ENCODE measurements at places on chromosomes 2 and 18.

- DNase-seq = no peak
Measured at GRCh38 chr2:134389381-134389780, 135.5 kb downstream of the MGAT5 start.

DNA sequence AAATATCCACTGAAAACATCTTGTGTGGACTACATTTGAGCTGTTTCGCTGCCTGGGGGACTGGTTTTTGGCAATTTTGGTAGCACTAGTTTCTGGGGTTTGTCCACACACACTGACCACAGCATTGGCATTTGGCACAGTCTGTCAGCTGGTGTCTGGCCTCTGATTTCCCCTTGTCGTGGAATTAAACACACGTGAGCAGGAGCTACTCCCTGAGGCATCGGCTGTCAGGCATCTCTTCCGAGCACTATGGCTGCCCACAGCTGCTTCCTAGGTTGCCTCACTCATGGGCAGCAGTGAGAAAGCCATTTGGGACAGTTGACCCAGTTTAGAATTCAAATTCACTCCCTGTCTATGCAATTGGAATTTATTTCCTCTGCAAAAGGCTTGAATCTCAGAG, 46.8 kb upstream of the FZD5 start:
- no peak for DNase-seq

DNA sequence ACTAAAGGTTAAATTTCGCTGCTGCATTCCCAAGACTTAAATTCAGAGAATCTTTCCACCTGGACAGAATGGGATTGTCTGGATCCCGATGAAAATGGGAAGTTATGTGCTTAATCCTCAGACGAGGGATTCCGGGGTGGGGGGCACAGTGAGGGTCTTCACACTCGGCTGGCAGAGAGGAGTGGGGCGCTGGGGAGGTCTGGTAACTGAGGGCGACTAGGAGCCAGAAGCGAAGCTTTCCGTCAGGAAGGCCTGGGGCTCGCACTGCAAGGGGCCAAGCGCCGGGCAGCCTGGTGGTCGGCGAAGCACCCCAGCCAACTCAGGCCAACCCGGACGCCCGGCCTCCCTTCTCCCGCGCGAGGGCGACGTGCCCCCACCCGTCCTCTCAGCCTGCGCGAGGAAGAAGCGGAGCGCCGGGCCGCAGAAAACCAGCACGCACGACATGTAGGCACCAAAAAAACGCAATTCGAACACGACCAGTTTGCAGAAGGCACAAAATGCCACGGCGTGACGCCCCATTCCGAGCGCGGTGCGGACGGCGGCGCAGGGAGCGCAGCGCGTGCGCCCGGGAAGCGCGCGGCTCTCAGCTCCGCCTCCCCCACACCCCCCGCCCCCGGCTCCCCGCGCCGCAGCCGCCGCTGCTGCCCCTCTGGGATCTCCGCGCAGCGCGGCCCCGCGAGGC, 188.1 kb downstream of the ZEB2 start:
- DNase-seq = no peak

DNA sequence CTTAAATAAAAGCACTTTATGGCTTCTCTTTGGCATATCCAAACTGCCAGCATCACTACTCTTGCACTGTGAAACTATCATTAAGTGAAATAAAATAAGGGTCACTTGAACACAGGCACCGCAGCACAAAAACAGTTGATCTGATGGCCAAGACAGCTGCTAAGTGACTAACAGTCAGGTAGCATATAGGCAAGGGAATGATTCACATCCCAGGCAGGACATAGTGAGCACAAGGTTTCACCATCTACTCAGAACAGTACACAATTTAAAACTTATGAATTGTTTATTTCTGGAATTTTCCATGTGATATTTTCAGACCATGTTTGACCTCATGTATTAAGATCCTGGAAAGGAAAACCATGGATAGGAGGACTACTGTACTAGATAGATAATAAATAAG, 214.2 kb downstream of the MREG start:
- DNase-seq = no peak

DNA sequence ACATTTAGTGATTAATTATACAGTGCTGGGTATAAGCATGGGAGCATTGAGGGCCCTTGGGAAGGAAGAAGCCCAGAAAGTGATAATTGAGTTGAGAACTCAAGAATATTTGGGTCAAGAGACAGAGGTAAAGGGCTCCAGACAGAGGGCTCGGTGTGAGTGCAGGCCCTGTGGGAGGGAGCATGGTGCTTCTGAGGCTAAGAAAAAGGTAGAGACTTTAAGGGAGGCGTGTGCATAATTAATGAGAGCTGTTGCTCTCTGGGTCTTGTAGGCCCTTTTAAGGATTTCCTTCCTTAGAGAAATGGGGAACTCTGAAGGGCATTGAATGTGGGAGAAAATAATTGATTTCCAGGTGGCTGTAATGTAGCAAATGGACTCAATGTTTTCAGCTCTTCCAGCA, 735.0 kb upstream of the POU3F3 start:
- DNase-seq = no peak

DNA sequence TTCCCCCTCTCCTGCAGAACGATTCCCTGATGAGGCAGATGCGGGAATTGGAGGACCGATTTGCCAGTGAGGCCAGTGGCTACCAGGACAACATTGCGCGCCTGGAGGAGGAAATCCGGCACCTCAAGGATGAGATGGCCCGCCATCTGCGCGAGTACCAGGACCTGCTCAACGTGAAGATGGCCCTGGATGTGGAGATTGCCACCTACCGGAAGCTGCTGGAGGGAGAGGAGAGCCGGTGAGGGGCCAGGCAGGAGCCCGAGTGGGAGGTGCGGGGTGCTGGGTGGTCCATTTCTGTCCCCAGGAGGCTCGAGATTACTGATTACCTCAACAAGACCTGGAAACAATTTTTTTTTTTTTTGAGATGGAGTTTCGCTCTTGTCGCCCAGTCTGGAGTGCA, 3.1 kb downstream of the DES start:
- DNase-seq = no peak

DNA sequence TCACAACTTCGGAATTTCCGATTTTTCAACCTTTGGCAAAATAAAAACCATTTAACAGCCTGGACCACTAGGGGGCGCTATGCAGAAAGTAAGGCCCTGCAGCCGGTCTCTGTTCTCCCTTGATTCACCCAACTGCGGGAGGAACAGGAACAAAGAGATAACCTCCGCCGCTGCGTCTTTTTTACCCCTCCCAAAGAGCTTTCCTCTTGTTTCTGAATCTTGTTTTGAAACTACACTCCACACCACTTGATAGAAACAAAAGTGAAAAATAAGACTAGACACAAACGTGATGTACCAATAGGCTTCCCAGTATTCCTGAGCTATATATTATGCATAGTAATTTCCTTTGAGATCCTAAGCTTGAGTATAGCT, 231.2 kb downstream of the MYO3B start:
- DNase-seq = peak; percentile 63

- DNase-seq = no peak
Measured at GRCh38 chr18:567122-567521, 13.1 kb upstream of the CETN1 start.

- DNase-seq = no peak
Measured at GRCh38 chr2:157355618-157356017, 30.0 kb upstream of the ERMN start.

DNA sequence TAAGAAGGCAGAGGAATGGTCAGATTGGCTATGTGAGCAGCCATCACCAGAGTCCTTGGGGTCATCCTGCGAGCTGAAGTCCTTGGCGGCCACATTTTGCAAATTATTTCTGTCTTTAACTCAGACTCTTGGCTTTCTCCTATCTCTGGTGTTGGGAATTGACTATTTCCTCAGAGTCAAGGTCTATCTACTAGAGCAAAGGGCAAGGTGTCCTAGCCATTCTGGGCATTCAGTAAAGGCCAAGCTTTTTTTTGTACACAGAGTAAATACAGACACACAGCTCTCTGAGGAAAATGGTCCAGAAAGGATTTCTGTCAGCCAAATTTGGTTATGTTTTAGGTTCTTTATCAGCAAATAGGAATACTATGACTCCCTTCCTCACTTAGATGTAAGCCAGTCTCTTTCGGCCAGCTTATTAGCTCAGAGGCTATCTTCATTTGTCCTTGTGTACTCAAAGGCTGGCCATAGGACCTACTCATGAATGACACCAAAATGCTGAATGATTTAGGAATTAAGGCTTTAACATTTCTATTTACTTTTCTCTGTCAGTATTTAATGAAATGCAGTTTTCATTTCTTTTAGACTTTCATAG, 146.5 kb downstream of the CNTNAP5 start:
- DNase-seq = no peak

- DNase-seq = no peak
Measured at GRCh38 chr18:76475450-76476194, 19.4 kb downstream of the ZNF516 start.

DNA sequence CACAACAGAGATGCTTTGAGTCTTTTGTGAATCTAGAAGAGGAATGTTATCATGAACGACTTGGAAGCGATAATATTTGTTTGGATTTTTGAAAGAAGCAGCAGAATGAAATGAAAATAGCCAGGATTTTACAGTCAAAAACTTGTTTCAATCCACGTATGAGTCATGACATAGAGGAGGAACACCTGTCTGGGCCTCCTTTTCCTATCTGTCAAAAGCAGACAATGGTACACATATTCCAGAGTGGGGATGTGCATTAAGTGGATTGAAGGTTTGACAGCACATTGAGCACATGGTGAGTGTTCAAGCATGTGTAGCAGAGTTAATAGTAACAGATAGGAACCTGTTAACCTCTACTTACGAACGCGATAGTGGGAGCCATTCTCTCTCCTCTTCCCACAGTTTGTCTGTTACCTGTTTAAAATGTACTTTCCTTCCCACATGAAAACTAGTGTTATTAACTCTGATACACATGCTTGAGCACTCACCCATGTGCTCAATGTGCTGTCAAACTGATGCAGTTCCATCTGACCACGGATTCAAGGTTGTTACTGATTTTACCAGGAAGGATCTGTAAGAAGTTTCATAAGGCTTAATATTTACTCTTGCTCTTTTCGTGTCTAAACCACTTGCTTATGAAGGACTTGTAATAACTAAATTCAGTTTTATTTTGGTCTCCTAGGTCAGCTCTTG, 863.4 kb upstream of the SOX11 start:
- no peak for DNase-seq

DNA sequence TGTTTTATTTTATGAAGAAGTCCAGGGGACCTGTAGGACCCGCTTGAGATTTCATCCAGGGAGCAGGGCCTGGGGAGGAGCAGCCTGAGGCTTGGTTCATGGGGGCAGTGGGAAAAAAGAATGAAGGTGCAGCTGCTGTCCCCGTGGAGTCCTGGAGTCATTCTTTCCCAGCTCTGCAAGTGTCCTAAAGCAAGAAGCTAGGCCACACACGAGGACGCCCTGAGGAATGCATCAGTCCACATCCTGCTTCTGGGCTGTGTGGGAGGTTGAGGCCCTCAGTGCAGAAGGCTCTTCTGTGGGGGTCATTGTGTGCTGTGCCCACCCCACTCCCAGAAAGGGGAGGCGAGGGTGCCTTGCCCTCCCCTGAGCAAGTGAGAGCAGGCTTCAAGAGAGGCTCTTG, 179.9 kb upstream of the HS6ST1 start:
- DNase-seq = no peak

- peak; percentile 2 for DNase-seq
Measured at GRCh38 chr18:10705786-10706185, 180.0 kb downstream of the NAPG start.

GRCh38 chr2:69734035-69734611, 7.8 kb upstream of the ANXA4 start:
- DNase-seq = no peak

DNA sequence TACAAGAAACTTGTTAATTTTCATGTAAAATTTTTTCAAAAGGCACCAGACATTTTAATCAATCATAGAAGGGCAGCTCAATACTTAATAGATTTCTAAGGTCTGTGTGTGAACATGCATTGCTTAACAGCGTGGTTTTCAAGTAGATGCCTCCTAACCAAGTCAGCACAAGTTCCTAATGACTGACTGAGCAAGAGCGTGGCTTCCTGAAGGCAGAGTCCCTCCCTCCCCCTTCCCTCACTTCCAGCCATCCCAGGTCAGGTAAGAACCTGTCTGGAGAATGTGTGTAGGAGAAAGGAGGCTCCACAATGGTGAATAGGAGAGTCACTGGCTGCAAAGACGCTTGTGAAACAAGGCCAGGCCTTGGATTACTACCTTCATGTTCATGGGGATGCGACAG, 33.5 kb upstream of the DAPL1 start:
- no peak for DNase-seq

GRCh38 chr2:60416221-60417008, 137.0 kb downstream of the BCL11A start:
- DNase-seq = no peak

DNA sequence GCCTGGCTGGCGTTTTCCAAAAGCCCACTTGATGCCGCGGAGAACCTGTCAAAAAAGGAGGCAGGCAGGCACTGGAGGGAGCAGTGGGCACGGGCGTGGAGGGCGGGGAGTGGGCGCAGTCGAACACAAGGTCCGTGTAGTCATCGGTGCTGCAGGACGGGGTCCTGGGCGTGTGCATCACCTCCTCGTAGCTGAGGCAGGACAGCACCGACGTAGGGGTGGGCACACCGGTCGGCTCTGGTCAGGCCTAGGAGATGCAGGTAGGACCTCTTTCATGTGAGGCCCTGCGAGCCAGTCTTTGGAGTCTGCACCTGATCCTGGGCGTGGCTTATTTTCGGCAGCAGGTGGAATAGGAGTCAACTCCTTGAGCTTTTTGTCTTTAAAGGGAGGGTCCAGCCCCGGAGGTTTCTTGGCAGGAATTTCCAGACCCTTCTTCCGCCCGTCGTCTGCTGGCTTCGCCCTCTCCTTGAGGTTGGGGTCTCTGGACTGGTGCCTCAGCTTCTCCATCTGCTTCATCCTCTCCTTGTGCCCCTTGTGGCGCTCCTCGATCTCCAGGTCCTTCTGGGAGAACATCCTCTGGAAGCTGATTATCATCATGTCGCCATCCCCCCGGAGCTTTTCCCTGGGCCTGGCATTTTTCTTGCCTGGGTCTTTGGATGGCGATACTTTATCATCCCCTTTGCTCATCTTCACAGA, 892.5 kb upstream of the LRRTM1 start:
- DNase-seq = no peak

- no peak for DNase-seq
Measured at GRCh38 chr2:233087713-233088112, 27.6 kb downstream of the INPP5D start.

DNA sequence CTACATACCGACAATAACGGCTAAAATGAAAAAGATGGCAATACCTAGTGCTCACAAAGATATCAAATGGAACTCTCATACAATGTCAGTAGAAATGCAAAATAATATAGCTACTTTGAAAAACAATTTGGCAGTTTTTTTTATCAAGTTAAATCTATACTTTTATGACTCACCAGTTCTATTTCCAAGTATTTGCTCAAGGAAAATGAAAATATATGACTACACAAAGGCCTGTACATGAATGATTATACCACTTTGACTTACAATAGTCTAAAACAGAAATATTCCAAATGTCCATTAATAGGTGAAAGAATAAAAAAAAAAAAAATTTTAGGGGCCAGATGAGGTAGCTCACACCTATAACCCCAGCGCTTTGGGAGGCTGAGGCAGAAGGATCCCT, 219.8 kb downstream of the ZRANB3 start:
- DNase-seq = no peak

DNA sequence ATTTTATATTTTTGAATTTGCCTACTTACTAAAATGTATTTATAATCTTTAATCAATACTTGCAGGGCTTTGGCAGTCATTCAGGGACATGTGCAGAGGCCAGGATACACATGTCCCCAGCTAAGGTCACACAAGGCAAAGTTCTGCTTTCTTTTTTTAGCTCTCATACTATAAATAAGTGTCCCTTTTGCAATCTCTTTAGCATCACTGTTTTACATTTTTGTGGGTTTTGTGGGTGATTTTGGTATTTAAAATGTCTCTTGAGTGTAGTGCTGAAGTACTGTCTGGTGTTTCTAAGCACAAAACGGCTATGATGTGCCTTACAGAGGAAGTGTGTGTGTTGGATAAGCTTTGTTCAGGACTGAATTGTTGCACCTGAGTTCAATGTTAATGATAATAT, 309.0 kb upstream of the GULP1 start:
- DNase-seq = no peak

Measured in NCI-H1930 (cell line).